Omental fat pad (tissue), 4 donors: ENCODE measurements at places on chromosomes 2 and 18. TPM values are rescaled to one million over a fixed set of nuclear protein-coding genes. Genes with fewer than 3 reads are reported as not detected.

Gene ANKRD30BL
- total RNA-seq: not detected

DNA sequence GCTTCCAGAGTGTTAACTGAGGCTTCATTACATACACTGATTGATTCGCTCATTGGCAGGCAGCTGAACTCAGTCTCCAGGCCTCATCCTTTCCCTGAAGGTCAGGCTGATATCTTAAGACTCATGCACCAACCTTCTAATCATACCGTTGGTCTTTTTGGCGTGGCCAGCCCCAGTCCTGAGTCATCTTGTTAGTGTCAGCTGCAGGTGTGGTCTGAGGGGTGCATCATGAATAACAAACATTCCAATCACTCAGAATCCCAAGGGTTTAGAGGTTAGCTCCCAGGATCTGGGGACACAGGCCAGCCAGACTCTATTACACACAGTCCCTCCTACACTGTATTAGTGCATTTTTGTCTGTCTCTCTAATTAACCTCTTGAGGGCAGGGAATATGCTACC, 271.5 kb downstream of the HRH4 start:
- no peak for DNase-seq

DNA sequence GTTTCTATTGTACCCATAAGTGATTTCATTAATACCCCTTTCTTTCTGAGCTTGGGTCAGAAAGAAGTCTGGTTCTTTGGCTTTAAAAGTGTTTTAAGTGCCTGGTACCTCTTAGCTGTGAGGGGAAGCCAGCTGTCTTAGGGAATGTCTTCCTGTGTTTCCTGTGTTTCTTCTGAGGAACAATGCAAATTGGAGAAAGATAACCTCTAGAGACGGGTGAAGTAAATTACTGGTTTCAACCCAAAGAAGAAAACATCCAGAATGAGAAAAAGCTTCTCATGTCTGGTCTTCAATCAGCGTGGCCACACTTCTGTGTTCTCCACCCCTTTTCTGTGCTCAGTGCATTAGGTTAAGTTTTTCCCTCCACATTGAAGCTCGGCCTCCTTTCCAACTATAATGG, 10.2 kb upstream of the CHN1 start:
- DNase-seq: no peak

- no peak for DNase-seq
Measured at GRCh38 chr2:67900826-67901225, 162.0 kb downstream of the C1D start.

Gene ANKRD53
- total RNA-seq: 13.7 TPM

GRCh38 chr2:161102770-161103450, 57.3 kb upstream of the TANK start:
- DNase-seq: no peak

DNA sequence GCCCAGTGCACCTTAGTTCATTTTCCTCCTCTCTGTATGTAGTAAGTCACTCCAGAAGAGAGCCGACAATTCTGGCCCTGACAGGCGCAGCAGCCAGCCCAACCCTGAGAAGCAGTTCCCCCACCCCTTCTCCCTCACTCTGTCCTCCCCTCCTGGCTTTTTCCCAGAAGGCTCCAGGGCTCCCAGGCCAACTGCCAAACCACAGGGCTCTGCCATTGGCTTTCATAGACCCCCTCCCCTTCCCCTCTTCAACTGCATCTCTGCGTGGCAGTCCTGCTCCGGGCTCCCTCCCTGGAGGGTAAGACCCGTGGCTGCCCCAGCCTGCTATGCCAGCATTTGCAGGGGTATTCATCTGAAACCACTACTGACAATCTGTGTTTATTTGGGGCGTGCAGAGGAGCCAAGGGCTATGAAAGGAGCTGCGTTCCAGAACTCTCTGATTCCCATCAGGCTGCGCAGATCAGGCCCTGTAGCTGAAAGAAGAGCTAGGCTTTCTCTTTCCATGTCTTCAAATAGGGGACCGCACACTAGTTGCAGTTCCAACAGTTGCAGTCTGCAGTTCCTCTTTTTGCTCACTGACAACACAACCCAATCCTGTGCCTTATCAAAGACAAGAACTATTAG, 388.6 kb upstream of the TNP1 start:
- no peak for DNase-seq

DNA sequence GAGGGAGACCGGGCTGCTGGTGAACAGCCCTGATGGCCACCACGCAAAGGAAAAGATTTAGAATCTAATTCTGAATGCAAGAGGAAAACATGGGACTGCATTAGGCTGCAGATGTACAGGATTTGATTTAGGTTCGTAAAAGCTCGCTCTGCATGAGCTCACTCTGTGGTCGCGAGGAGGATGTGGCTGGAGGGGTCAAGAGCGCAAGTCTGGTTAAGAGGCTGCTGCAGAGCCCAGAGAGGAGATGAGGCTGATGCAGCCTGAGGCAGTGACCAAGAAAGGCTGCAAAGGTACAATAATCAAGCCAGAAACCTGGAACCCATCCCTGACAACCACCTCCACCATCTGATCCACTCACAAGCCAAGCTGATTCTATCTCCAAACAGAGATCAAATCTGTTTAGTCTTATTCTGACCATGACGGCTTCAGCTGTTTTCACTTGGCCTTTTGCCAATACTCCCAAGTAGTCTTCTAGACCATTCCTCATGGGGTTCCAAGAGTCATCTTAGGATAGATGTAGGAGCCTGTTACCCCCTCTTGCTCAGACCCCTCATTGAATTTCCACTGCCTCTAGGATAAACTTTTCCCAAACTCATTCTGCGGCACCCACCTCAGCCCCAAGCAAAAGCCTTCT, 58.9 kb upstream of the ARL4C start:
- no peak for DNase-seq
